ENCODE measurements at places on chromosomes 2 and 18.

- DNase-seq, result no peak
These were observed 3.0 kb downstream of the MAB21L4 start for GRCh38 chr2:240892925-240893324.

DNA sequence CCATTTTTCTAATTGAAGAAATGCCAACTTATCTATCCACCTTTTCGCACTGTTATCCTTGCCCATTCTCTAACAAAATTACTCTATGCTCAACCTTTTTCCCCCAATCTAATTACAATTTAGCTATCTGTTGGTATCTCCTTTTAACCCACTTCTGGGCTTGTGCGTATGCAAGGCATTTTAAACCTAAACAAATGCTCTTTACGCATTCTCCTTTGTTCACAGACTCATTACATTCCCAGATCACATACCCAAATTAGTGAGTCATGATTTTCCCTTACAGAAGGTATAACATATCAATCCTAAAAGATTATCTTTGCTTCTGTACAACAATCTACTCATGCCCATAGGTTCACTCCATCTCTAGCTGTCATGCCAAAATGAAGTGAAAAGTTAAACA is 71.7 kb upstream of the LYPD1 start:
- no peak for DNase-seq

DNA sequence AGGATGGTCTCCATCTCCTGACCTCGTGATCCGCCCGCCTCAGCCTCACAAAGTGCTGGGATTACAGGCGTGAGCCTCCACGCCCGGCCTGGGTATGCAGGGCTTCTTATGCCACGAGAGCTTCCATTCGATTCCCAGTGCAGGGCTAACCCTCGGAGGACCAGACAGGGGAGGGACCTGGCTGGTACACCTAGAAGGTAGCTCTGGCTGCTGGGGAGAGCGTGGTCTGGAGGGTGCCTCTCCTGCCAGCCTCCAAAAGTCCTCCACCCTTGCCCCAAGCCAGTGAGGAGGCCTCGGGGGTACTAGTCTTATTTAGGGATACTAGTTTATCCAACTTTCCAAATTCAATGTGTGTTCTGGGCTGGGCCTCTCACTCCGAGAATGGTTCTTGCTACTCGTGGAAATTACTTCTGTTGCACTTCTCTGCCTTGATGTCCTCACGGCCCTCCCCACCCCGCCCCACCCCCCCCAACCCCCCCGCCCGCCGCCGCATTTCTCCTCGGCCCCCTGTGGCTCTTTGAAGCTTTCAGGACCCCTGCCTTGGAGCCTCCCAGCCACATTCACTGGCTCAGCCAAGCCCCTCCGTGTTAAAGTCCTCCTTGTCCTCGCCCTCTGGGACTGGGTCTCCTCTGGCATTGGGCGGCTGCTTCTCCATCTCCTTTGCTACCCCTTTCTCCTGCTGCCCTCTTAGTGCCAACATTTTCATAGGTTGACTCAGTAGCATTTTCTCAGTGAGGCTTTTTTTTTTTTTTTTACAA is 143.0 kb upstream of the EPAS1 start:
- no peak for DNase-seq

GRCh38 chr2:41828052-41828643 is 219.7 kb upstream of the PKDCC start:
- no peak for DNase-seq

- DNase-seq, result no peak
These were observed 311.6 kb downstream of the IRS1 start for GRCh38 chr2:226488034-226488433.

- no peak for DNase-seq
These were observed 35.6 kb downstream of the PXDN start for GRCh38 chr2:1708476-1709334.

Data from GF-D8 (cell line).